ENCODE measurements at places on chromosomes 4 and X. TPM values are rescaled to one million over a fixed set of nuclear protein-coding genes. Genes with fewer than 3 reads are reported as not detected.

RPS6KA6 gene
- total RNA-seq, result 2.3 TPM

HHIP gene
- total RNA-seq, result 0.97 TPM

GRCh38 chrX:30308263-30309138 lies 689 bp downstream of the NR0B1 start:
- no peak for DNase-seq

DNA sequence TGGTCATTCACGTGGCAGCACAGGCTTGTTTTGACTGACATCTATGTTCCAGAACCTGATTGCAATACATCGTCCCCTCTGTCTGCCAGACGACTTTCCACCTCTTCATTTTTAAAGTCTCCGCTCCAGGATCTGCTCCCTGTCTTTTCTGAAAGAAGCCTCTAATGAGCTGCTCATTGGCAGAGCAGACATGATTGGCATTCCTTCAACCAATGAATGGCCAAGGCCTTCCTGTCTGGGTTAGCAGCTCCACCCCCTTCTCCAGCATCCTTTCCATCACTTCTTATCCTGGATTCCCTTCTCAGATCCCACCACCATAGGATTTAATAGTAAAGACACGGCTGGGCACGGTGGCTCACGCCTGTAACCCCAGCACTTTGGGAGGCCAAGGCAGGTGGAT lies 202.7 kb upstream of the KLF3 start:
- no peak for DNase-seq

GRCh38 chrX:8749697-8750096 lies 17.8 kb upstream of the ANOS1 start:
- DNase-seq, result no peak
